ENCODE measurements at places on chromosomes 4 and X.

DNA sequence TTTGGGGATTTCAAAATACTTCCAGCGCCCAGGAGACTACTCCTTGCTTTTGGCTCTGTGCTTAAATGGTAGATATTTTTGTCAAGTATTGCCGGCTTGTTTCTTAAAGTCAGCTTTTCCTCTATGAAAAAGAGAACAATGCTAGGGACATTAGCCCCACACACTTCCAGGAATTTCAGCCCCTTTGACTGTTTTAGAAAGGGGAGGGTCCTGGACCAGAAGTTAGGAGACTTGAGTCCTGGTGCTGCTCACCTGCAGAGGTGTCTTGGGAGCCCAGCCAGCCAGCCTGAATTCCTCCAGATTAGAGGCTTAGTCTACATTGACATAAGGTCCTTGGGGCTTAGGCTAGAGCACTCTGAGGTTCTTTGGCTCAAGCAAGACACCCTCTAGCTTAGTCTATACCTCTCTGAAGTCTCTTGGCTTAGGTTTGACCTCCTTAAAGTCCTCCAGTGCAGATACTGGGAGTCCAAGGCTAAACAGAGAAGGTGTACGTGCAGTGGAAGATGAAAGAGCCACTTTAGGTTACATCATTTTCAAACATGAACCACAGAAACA is 1.6 kb upstream of the SETD7 start:
- no peak for DNase-seq

DNA sequence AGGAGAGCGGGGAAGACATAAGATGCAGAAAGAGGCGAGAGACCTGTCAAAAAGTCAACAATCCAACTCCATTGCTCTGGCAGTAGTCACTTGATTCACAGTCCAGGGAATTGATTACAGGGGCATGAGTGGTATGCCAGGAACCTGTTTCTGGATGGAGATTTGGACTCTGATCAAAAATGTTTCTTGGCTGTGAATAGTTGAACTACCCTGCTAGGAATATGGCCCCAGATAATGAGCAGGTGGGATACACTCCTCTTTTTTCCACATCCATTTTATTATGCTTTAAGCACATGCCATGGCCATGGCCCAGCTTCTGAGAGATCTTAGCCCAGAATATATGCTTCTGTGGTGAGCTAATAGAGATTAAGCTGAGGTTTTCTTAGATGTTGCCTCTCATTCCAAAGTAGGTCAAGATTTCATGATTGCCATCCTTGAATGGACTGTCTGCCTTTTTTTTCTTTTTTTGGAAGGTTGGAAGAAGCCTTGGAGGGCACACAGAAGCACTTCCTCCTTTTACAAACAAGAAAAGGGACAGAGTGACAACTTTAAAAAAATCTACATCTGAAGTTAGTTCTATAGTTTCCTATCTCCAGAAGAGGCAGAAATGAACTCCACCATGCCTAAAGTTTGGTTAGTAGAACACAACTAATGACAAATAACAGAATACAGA is 121.9 kb downstream of the KIT start:
- DNase-seq, result no peak

DNA sequence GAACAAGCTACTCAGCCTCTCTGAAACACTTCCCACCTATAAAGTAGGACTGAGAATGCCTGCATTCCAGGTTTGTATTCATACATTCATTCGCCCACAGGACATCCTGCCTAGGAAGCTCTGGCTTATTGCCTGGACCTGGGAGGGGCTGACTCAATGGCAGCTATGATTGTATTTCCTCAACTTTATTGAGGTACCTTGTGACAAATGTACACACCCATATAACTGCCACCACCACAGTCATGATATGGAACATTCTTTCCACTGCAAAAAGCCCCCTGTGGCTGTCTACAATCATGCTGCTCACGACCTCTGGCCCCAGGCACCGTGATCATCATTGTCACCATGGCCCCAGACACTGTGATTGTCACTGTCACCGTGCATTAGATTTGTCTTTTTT is 68.3 kb downstream of the ABLIM2 start:
- DNase-seq, result no peak

DNA sequence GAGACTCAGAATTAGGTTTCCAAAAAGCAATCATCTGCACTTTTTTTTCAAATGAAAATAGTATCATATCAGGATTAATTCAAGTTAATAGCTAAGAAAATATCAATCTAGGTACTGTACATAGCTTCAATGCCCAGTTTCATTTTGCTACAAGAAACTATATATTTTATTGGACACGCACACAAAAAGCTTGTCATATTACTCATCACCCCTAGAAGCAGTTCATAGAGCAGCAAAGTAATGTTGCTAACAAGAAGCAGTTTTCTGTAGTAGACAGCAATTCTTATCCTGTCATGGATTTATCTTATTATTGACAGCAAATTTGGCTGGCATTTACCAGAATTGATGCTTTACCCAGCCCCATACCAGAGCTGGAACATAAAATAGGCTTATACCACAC is 52.3 kb upstream of the LSM6 start:
- no peak for DNase-seq

GRCh38 chrX:140087875-140088274 is 122.6 kb upstream of the CXorf66 start:
- no peak for DNase-seq

DNA sequence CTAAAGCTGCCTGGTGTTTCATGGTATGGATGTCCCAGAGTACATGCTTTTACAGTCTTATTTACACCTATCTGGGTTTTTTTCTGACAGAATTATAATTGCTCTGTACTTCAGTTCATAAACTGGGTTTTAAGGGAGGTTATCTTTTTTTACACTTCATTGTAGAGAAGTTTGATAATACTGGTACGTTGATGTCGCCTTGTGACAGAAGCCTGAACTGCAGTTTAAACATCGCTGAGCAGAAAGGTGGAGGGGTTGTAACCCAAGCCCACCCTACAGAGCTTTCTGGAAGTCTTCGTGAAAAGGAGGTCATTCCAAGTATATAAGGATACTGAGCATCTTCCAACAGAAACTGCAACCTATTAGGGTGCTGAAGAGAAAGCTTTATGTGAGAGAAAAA is 46.4 kb downstream of the BEX1 start:
- no peak for DNase-seq

GRCh38 chrX:95056901-95057300 is 1382.9 kb downstream of the FAM133A start:
- DNase-seq, result no peak

DNA sequence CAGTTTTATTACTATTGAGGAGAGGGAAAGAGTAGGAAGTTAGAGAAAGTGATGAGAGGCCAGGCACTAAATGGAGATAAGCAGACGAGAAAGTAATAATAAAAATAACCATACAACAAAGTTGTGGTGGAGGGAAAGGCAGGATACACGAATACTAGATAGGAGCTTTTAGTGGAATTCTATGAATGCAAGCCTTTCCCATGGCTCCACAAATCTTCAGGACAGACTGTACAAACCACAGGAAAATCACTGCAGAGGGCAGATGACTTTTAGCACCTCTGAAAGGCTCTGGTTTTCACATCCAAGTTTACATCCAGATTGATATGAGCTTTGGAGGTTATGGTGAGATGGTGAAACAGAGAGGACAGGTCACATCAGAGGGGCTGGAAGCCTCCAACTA is 41.5 kb downstream of the TNIP3 start:
- no peak for DNase-seq

DNA sequence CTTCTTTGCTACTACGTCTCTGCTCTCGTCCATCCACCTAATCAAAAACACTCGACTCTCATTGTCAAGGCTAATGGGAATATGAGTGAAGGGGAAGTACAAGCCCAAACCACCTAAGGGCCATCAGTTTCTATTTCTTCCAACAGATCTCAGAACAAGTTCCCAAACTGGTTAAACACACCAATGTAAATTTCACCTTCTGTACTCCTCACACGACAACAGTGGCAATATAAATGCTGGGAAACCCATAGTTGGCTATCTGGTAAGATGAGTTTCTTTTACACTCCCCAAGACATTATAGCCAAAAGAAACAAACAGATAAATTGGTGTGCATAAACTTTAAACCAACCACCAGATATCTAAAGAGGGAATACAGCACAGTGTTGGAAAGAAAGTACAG is 21.9 kb downstream of the ACSL1 start:
- DNase-seq, result no peak

- DNase-seq, result no peak
Measured at GRCh38 chr4:123770884-123771283, 374.3 kb downstream of the SPRY1 start.

GRCh38 chr4:147731580-147732517 is at the start of gene ARHGAP10:
TSS of gene ARHGAP10 (plus strand) at chr4:147732088. CDS start at chr4:147732302, 214 bp downstream.
- no peak for DNase-seq

DNA sequence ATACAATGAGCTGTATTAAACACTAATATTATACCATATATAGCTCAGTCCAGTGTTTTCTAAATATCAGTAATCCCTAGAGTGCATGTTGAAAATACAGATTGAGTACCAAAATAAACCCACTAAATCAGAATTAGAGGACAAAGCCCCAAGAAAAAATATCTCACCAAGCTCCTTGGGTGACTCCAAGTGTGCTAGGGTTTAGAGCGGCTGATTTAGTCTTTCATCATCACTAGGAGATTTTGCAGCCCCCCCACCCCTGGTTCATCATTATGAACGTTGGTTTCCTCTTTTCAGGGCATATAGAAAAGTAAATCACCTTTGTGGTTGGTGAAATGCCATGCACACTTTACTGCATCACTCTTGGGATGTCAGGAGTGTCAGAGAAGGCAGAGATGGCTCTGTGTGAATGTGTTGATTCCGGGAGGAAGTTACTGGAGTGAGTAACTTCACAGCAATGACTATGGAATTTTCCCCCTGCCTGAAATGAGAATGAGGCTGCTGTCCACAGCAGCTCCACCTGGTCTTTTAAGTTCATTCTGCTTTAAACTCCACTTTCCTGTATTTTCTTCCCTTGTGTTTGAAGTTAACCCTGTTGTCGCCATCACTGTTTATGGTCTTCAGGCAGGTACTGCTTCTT is 25.2 kb upstream of the ANAPC4 start:
- no peak for DNase-seq

DNA sequence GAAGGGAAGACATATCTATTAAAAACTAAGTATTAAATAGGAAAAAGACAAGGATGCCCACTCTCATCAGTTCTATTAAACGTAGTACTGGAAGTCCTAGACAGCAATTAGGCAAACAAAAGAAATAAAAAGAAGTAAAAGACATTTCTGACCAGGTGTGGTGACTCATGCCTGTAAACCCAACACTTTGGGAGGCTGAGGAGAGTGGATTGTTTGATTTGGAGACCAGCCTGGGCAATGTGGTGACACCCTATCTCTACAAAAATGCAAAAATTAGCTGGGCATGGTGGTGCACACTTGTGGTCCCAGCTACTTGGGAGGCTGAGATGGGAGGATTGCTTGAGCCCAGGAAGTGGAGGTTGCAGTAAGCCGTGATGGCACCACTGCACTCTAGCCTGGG is 1071.8 kb downstream of the FAT4 start:
- DNase-seq, result no peak

GRCh38 chr4:15753786-15754185 is 24.3 kb upstream of the CD38 start:
- no peak for DNase-seq

DNA sequence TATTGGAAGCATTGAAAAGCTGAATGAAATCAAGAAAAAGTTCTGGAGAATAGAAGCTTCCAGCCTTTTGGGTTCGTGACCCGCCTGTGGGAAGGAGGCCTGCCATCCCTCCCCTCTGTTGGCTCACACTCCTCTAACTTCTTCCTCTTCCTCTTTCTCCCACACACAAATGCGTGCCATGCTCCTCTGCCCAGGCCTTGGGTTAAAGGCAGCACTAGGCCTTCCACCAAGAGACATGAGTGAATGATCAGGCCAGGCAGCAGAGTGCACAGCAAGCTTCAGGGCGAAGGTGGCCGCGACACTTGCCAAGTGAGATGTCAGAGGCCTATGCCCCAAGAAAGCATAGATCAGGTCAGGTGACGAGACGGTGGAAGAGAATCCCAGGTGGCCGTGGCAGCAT is 38.4 kb downstream of the FAM193A start:
- DNase-seq, result no peak

DNA sequence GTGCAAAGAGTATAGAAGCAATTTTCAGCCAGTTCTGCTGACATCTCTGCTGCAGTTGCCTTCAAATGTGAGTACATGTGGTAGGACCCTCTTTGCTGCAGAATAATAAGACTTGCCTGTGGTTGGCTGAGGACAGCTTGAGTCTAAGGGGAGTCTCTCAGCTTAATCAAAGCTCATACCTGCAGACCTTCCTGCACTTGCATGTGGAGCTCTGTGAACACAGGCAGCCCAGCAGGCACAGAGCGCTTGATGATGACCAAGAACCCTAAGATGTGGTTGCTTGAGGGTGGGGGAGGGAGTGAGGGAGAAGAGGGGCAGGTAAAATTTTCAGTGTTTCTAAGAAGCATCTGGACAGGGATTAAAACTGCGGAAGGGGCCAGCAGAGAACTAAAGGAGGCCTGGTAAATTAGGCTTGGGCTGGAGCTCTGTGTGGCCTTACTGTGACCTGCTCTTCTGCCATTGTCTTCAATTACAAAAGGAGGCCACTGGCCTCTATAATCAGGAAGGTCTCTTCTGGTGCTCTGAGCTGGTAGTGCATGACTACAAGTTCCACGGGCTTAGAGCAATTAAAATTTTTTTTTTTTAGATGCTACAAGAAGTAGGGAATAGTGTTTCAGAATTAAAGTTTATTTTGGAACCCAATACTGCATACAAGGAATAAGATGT is 59.9 kb upstream of the CHRNA9 start:
- no peak for DNase-seq

DNA sequence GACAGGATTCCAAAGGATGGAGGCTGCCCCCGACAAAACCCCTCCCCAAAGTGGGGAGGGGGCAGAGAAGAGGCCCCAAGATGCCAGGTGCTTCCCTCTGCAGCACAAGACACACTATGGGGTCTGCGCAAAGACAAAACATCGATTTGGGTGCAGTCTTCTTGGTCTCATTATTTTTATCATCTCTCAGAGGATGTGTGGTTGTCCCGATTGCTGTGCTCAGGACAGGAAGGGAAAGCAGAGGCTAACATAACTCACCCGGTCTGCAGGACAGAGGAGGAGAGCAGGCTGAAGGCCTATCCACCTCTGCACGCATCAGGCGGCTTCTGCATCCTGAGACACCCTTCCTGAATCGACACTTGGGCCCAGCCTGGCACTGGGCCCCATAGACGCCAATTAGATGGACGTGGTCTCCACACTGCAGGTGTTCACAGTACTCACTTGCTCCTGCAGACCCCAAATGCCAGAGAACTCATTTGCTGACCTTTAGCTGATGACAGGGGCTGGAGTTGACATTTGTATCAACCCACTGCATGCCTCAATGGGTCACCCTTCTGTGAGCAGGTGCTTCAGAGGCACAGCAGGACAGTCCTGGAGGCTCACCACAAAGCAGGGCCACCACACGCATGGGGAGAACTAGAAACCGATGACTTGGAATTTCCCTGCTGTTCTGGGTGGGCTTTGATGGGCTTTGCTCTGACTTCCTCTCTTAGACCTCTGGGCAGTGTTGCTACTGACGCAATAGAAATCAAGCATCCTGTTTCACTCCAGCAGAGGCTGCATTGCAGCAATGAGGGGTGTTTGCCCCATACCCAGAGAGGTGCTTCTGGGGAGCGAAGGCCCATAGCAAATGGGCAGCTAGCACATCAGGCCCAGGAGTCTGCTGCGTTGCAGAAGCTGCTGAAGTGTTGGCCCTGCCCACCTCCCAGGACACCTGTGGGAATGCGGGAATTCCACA is 96.3 kb upstream of the ENPP6 start:
- DNase-seq, result no peak

- no peak for DNase-seq
Measured at GRCh38 chr4:39539089-39539611, 11.9 kb upstream of the UGDH start.

GRCh38 chr4:1203026-1203616 is 30.7 kb upstream of the SPON2 start:
- DNase-seq, result no peak
